ENCODE measurements at places on chromosomes 3 and 15. TPM values are rescaled to one million over a fixed set of nuclear protein-coding genes. Genes with fewer than 3 reads are reported as not detected.

GRCh38 chr3:127149621-127150310, 43.2 kb upstream of the PRR23E start:
- DNase-seq: no peak

GRCh38 chr3:172946061-172946460, 195.0 kb downstream of the SPATA16 start:
- DNase-seq: no peak

DNA sequence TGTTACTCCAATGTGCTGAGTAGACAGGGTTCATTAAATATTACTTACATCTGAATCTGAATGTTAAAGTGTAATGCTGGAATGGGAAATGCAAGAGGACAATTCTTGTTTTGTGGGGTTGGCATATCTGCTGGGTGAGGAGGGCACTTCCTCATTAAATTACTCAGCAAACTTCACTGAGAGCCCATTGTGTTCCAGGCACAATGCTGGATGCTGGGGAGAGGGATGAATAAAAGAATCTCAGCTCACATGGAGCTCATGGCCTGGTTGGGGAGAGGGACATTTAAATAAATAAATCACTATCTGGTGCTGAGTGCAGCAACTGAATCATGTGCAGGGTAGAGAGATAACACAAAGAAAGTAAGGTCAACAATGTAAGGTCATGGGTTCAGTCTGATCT, 199.2 kb upstream of the CFAP20DC start:
- DNase-seq: peak; percentile 14

DNA sequence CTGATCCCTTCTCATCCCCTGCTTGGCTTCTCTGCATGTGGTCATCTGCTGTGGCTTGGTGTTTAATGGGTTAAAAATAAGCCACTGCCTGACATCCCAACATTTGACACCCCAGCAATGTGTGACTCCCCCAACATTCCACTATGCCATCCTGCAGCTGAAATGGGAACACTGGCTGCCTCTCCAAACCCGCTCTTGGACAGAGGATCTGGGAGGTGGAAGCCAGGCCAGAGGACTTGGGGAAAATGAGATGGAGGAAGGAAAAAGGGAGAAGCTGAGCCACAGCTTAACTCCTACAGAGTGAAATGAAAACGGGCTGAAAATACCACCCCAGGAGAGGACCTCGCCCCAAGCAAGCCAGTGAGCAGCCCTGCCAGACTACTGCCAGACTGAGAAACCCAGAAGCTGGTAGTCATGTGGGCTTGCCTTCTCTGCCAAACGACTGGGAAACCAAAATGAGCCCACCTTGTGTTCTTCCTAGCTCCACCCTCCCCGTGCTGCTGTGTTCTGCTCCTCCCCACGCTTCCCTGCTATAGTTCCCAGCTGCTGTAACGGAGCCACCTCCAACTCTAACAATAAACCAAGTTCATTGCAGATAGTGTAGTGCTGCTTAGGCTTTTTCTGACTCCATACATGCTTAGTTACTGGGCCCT, 13.7 kb downstream of the MAP1A start:
- DNase-seq: no peak

DNA sequence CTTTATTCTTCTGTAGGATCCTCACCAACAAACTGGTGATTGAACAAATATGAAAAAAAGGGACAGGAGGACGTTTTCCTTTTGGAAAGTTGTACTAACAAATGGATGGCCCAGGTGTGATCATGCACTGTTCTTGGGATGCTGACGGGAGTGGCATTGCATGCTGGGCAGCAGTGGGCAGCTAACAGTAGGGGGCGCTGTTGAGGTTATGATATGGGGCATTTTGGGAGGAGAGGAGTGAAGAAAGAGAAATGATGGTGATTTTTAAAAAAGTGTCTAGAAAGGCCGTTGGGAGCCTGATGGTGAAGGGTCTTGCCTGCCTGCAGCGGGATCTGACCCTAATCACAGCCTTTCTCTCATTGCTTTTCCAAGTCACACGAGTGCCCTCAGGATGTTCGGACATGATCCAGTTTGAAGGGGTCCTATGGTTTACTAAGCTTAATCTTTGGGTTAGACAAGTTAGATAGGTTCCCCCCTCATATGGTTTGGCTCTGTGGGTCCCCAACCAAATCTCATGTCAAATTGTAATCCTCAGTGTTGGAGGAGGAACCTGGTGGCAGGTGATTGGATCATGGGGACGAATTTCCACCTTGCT, 46.2 kb upstream of the PRTG start:
- DNase-seq: peak; percentile 44

GRCh38 chr3:159974-160373, 36.6 kb upstream of the CHL1 start:
- no peak for DNase-seq

- DNase-seq: no peak
These were observed 165.2 kb downstream of the OSBPL10 start for GRCh38 chr3:31815631-31816440.

CCDC13 gene
- total RNA-seq: 0.68 TPM

GUCA1C gene
- not detected for total RNA-seq

NPTN gene
- total RNA-seq: 190 TPM

PPP2R3A gene
- total RNA-seq: 45.6 TPM

FANCD2 gene
- total RNA-seq: 40.3 TPM
